ENCODE measurements at places on chromosomes 1 and 21. TPM values are rescaled to one million over a fixed set of nuclear protein-coding genes. Genes with fewer than 3 reads are reported as not detected.

Gene C1orf94
- total RNA-seq = not detected

DNA sequence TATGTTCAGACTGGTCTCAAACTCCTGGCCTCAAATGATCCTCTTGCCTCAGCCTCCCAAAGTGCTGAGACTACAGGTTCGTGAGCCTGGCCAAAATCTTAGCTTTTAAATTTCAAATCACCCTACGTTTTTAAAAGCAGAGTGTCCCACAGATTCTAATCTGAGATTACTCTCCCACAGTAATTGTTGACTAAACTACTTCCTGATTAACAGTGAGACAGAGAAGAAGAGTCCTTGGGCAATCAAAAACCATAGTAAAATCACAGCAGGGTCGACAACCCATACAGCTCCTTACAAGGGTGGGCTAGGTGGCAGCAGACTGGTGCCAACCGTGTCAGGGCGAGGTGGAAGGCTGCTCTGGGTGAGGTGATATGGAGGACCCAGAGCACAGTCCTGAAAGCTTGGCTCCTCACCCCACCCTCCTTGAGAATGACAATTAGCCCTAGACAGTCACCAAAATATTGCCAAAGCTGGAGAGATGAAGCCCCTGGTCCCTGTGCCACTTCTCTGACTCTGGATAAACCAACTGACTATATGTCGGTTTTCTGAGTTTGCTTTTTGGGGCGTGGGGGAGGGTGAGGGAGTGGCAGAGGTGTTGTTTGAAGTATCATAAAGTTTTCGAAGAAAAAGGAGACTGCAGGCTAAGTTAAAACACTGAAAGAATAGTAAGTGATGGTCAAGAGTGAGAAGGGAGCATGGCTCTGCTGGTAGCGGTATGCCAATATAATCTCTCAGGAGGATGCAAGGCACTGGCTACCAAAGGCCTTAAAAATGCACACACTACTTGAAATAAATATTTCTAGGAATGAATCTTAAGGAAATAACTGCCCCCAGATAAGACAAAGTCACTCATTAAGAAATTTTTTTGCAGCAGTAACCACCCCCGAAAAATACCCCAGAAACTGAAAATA lies 86.8 kb downstream of the SLC45A1 start:
- no peak for DNase-seq

- no peak for DNase-seq
Measured at GRCh38 chr1:44220001-44220751, 6.9 kb downstream of the DMAP1 start.

GRCh38 chr1:10693497-10694273 lies 102.8 kb downstream of the CASZ1 start:
- no peak for DNase-seq

DNA sequence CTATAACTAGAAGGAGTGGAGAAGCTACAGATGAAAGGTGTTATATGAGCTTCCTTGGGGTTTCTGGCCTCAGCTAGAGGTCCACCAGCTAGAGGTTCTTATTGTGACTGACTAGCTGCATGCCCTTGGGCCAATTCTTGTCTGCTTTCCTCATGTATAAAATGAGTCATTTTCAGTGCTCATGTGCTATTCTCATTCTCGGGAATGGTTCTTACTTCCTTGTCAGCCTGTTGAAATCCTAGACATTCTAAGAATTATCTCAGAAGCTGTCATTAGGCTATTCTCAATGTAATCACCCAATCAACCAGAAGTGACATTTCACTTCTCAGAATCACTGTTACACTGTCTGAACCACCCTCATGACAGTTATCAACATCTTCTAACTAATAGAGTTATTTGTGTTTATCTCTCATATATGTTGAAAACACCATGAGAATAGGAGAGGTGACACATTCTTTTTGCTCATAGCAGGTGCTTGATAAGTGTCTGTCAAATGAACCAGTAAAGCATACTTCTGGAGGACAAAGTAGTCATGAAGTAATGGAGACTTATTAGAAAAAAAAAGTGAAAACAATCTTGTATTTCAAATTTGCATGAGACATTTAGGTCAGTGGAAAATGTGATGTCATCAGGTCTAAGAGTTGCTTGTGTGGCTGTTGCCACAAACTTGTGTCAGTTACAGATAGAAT lies 122.8 kb upstream of the IVNS1ABP start:
- no peak for DNase-seq

DNA sequence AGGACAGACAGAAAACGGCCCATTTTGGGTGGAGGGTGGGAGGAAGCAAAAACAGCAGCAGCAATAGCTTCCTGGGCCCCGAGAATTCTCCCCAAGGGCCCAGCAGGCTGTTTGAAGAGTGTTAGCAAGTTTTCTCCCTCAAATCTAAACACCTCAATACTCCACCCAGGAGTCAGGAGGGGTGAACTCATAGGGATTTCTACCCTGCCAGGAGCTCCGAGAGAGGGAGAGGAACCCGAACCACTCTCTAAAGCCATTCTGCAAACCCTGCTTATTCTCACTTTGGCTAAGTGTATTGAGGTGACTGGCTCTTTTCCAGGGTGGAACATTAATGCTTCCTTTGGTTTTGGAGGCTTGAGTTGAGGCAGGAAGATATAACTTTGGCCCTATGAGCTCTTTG lies 55.6 kb upstream of the PPM1J start:
- DNase-seq = no peak

GRCh38 chr1:40316595-40317393 lies at the start of gene COL9A2:
Gene COL9A2 (minus strand): TSS chr1:40317286. CDS start chr1:40317197, 89 bp downstream.
- peak; percentile 78 for DNase-seq

GRCh38 chr21:43362915-43363314 lies 64.0 kb downstream of the SIK1 start:
- no peak for DNase-seq
